Activated naive CD4-positive, alpha-beta T cell treated with Interleukin-2 at 50 U/mL for 16 hours (primary cell): ENCODE measurements at places on chromosomes 4 and X.

DNA sequence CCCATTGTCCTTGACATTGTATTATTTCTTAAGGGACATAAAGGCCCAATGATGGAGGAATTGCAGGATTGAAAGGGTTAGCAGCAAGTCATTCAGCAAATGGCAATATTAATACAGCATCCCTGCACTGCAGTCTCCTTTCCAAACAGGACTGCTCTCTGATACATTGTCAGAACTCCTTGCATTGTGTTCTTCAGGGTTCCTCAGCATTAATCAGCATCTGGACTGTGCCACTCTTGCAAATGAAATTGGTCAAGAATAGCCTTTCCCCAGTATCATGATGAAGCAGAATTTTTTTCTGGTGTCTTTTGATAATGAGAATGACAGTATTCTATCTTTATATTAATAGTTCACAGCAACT, 272.6 kb upstream of the HAND2 start:
- no peak for DNase-seq

GRCh38 chrX:14753441-14753840, 119.4 kb downstream of the FANCB start:
- DNase-seq, result no peak

- DNase-seq, result no peak
These were observed 162.5 kb upstream of the CASK start for GRCh38 chrX:42085836-42086235.

GRCh38 chr4:5965225-5965624, 53.0 kb downstream of the C4orf50 start:
- no peak for DNase-seq

GRCh38 chrX:130176354-130176776, 4.6 kb downstream of the RAB33A start:
- DNase-seq, result no peak

GRCh38 chrX:155242300-155242699, 22.0 kb downstream of the RAB39B start:
- no peak for DNase-seq

GRCh38 chrX:104324461-104325212, 69.9 kb upstream of the ESX1 start:
- no peak for DNase-seq

GRCh38 chrX:27336466-27337091, 126.6 kb downstream of the PPP4R3C start:
- DNase-seq, result peak; percentile 1

- no peak for DNase-seq
These were observed 7.8 kb upstream of the NUP54 start for GRCh38 chr4:76155979-76156378.

- peak; percentile 43 for DNase-seq
These were observed 40.0 kb downstream of the C4orf51 start for GRCh38 chr4:145719752-145720624.

DNA sequence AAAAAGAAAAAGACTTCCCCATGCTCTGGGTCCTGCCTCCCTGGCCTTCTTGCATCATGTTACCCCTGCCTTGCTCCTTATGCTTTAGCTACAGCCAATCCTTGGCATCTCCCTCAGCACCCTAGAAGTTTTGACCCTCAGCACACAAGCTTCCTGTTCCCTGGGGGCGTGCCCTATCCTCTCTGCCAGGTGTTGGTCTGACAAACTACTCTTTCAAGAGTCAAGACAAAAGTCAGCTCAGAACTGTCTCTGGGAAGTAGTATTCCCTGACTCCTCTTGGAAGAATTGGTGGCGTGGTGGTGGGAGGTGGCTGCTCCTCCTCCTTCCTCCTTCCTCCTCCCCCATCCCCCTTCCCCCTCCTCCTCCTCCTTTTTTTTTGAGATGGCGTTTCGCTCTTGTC, 41.0 kb downstream of the PRPS1 start:
- DNase-seq, result no peak

DNA sequence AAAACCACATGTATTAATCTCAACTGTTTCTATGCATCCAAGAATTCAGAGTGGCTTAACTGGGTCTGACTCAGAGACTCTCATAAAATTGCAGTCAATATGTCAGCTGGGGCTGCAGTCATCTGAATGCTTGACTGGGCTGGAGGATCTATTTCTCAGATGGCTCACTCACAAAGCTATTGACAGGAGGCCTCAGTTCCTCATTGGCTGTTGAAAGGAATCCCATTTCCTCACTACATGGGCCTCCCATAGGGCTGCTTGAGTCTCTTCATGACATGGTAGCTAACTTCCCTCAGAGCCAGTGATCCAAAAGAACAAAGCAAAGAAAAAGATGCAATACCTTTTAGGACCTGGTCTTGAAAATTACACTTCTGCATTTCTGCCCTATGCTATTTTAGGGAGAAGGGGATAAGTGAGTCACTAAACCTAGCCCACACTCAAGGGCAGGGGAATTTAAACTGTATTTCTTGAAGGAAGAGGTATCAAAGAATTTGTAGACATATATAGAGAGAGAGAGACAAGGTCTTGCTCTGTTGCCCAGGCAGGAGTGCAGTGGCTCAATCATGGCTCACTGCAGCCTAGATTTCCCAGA, 9.8 kb downstream of the SCFD2 start:
- DNase-seq, result no peak

DNA sequence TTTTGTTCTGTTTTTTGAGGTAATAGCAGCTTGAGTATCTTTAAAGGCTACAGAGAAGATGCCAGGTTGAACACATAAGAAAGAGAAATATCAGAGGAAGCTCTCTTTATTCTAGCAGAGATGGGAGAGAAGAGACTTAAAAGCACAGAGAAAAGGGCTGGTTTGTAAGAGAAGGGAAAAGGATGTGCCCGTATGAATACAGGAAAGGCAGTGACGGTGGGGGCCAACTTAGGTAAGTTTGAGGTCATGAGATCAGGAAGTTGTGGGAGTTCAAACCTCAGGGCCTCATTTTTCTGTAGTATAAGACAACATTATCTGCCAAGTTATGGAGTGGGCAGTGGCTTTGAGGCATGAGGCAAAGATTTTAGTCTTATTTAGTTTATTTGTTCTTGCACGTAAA, 121.3 kb upstream of the S100G start:
- DNase-seq, result peak; percentile 23

GRCh38 chrX:48816014-48816810, 10.1 kb upstream of the ERAS start:
- DNase-seq, result no peak

DNA sequence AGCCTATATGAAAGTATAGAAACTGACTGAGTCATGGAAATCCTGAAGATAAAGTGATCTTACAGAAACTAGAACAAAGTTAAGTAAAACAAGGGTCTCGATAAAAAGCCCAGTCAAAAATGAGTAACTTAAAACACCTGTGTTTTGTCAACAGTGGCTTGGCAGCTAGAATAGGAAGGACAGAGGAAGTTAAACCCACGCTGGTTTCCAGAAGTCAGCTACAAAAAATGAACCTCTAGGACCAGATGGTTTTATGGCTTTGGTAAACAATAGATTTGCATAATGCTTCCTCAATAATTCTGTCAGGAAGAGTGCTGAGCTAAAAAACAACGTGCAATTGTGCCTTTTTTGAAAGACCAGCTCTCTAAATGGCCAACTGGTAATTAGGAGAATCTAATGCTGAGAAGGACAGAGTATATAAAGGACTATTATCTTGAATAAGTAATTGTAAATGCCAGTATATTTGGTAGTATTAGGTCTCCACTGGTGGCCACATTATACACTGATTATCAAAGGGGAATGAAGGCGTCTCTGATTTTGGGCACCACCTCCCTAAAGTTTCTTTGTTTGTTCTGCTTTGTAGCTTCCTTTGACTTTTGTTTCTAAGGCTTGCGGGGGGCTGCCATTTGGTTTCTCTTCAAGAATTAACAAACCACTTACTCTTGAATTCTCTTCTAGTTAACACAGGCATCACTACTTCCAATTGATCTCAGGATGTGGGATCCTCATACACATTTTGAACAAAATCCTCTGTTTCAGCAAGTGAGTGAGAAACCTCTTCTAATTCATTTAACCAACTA, 72.2 kb upstream of the PPP3CA start:
- DNase-seq, result no peak

DNA sequence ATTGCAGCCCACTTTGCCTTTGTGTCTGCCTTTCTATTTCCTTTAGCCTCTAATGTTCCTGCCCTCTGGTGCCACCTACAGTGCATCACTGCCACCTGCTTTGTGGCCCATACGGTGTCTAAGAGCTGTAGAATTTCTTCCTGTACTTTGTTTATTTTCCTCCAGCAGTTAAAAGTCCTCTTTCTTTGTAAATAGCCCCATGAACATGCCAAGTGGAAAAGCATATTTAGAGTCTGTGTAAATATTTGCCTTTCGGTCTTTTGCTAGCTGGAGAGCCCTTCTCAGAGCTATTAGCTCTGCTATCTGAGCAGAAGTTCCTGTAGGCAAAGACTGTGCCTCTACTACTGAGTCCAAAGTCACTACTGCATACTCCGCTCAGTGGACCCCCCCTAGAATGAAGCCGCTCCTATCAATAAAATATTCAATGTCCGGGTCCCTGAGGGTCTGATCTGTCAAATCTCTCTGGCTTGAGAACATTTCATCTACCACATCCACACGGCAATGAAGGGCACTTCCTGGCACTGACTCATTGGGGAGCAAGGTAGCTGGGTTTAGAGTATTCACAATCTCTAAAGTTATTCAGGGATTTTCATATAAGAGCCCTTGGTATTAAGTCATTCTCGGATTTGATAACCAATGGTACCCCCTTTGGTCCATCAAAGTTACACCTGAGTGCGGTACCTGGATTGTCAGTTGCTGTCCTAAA, 36.3 kb downstream of the SULT1E1 start:
- peak; percentile 9 for DNase-seq

GRCh38 chr4:17517664-17518063, 2.7 kb downstream of the CLRN2 start:
- no peak for DNase-seq

- no peak for DNase-seq
These were observed 28.5 kb upstream of the LIMCH1 start for GRCh38 chr4:41509451-41509866.

DNA sequence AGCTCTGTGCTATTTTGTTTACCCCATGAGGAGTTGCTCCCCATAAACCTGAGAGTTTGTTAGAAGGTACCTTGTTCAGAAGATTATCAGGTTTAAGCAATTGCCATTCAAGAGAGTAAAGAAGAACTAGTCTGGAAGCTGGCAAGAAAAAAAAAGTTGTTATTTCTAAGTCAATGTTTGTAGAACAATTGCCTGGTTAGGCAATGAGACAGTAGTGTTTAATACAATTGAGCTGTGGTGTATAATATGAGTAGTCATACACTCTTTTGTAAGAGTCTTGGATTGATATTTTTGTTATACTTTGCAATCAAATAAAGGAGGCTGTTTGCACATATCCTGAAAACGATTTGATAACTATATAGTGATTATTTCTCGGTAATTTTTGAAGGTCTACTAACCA, 44.7 kb downstream of the GALNT7 start:
- no peak for DNase-seq

DNA sequence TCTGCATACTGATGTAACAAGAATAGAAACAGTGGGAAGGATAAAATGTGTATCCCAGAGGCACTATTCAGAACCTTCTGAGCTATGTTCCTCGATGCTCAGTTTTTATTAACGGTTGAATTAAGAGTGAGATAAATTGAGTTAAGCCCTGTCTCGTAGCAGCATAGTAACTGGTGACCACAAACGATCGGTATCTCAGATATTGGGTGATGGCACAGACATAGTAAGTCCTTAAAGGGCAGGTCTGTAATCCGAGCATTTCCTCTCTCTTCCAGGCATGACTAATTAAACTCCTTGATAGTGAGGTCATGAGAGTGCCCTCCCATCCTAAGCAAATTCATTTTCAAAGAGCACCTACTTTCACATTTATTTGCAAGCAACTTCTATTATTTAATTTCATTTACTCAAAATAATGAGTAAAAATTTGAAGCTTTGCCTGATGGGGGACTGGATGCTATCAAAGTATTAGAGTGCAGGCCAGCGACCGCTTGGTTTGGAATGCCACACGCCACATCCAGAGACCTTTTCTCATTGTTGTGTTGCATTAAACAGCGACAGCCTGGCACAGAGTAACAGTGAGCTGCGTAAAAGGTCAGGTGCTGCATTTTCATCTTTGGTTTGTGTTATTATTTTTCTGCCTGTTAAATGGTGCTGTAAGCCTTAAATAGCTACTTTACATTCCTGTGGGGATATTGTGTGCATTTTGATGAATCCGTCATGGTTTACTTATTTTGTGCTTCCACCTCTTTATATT, 101.9 kb downstream of the PCDH7 start:
- no peak for DNase-seq

DNA sequence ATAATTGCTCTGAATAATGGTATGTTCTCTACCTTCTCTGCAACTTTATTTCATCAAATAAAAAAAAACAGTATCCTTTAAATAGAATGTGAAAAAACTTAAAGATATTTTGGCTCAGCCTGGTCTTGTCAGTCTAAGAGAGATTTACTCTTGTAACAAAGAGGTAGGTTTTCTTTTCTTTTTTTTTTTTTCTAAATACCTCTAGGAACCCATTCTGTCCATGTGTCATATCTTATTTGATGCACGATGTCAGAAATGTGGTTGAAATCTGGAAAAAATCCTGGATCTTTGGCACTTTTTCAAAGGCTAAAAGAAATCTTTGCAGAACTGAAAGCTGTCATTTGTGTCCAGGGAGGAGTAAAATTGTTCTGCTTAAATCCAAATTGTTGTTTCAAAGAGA, 17.3 kb upstream of the FGF5 start:
- no peak for DNase-seq

DNA sequence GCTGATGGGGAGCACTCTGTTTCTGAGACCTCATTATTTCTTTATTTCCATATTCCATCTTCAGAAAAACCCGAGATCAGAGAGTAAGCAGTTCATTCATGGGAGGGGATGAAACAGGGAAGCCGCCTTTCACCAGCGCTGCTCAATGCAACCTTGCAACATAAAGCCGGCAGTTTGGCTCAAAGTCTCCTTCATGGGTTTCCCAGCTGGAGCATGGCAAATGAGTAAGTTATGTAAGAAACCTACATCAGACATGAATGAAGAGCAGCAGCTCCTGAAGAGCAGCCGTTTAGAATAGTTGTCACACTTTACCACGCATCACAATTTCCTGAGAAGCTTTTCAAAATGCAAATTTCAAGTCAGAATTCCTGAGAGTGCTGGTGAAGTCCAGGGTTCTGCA, 578.8 kb downstream of the FSTL5 start:
- no peak for DNase-seq

- DNase-seq, result no peak
These were observed 6.0 kb upstream of the TEX13A start for GRCh38 chrX:105226499-105226898.

DNA sequence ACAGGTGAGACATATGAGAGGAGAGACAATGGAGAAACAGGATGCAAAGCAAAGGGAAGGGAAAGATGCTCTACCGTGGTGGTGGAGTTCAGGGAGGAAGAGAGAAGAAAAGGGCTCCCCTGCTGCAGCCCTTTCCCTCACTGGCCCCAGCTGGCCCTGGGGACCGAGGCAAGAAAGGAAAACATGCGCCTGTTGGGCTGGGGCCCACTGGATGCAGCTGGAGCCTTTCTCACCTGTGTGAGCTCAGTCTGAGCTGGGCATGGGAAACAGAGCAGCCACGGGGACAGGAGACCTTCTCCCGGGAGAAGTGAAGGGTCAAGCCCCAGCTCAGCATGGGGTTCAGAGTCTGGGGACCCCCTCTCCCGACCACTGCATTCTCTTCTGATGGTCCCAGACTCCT, 11.9 kb downstream of the NXF3 start:
- DNase-seq, result no peak

GRCh38 chrX:133005042-133005441, 46.6 kb upstream of the HS6ST2 start:
- DNase-seq, result no peak
